ENCODE measurements at places on chromosomes 6 and 20. TPM values are rescaled to one million over a fixed set of nuclear protein-coding genes. Genes with fewer than 3 reads are reported as not detected.

NMBR gene
- total RNA-seq, result not detected

ULBP2 gene
- 6.5 TPM for total RNA-seq

UST gene
- total RNA-seq, result 1.1 TPM

BPI gene
- total RNA-seq, result not detected

PFDN4 gene
- total RNA-seq, result 136 TPM

CDSN gene
- total RNA-seq, result not detected

SRMS gene
- not detected for total RNA-seq

CRISP3 gene
- not detected for total RNA-seq

RUNX2 gene
- total RNA-seq, result not detected

RIPPLY2 gene
- not detected for total RNA-seq

LZTS3 gene
- 3.2 TPM for total RNA-seq

MTFR2 gene
- 9.0 TPM for total RNA-seq

FAM209B gene
- total RNA-seq, result not detected

CALHM6 gene
- 0.13 TPM for total RNA-seq
